ENCODE measurements at places on chromosomes 3 and 15. TPM values are rescaled to one million over a fixed set of nuclear protein-coding genes. Genes with fewer than 3 reads are reported as not detected.

Gene UNC13C
- 2.0 TPM for total RNA-seq

Gene FBLN2
- total RNA-seq, result 323 TPM

Gene CCRL2
- not detected for total RNA-seq

Gene SLC22A14
- total RNA-seq, result not detected

Gene BCHE
- total RNA-seq, result not detected
